ENCODE measurements at places on chromosomes 16 and 17. TPM values are rescaled to one million over a fixed set of nuclear protein-coding genes. Genes with fewer than 3 reads are reported as not detected.

- peak overlapping the region; percentile 99 for H3K27ac ChIP-seq
- H3K4me3 ChIP-seq, result peak overlapping the region; percentile 92
- peaks cover 31% of the 10 kb centered on the region for H3K4me1 ChIP-seq
- no peaks in the 10 kb centered on the region for H3K36me3 ChIP-seq
- DNase-seq, result no peak
- H3K27me3 ChIP-seq, result no peaks in the 10 kb centered on the region
Observed at GRCh38 chr17:8186446-8186786, 3.6 kb downstream of the BORCS6 start.

DNA sequence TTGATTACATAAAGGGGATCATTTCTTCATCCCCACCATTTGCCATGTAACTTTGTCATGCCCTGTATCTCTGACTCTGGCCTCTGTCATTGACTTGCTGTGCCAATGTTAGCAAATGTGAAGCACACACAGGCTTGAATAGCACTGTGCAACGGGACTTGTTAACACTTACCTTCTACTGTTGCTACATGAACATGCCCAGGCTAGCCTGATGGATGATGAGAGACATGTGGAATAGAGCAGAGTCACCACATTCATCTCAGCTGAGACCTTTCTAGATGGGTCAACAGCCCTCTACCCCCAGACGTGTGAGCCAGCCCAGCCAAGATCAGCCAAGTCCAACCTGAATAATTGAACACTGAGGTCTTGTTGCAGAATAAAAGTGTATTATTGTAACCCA lies 162.1 kb upstream of the SALL1 start:
- no peak overlapping the region for H3K4me3 ChIP-seq
- no peaks in the 10 kb centered on the region for H3K27me3 ChIP-seq
- no peak overlapping the region for H3K27ac ChIP-seq
- no peaks in the 10 kb centered on the region for H3K4me1 ChIP-seq
- H3K36me3 ChIP-seq, result no peaks in the 10 kb centered on the region

DNA sequence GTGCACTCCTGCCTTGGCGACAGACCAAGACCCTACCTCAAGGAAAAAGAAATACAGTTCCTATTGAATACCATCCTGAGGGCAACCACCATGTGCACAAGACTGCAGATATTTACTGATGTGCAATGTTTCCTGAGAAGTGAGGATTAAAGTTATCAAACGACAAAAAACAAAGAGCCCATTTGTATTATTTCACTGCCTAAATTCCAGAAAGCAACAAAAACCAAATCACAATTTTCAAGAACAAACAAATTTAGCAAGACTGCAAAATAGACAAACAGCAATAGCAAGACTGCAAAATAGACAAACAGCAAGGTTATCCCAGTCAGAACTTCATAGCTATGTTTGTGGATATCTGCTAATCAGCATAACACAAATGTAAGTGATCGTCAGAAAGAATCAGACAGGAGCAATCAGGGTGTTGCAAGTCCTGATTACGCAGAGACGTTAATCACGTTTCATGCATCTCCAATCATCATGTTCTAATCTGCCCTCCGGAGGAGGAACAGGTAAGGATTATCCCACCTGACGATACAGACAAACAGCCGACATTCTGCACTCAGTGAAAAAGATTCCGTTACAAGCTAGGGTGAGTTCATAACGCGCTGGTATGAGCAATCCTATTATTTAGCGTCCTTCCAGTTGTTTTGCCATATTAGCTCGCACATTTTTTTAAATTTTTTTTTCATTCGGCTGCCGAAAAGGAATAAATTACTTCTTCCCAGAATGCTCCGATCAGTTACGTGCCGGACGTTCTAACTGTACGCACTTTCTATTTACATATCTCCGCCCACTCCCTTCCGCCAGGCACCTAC lies 2.9 kb downstream of the TMEM107 start:
- H3K4me3 ChIP-seq, result peak overlapping the region; percentile 16
- no peak for DNase-seq
- peaks cover 34% of the 10 kb centered on the region for H3K4me1 ChIP-seq
- H3K36me3 ChIP-seq, result no peaks in the 10 kb centered on the region

- H3K27me3 ChIP-seq, result no peaks in the 10 kb centered on the region
- H3K36me3 ChIP-seq, result no peaks in the 10 kb centered on the region
- peak overlapping the region; percentile 96 for H3K27ac ChIP-seq
- peaks cover 33% of the 10 kb centered on the region for H3K4me1 ChIP-seq
Observed at GRCh38 chr17:78779850-78780249, 2.2 kb downstream of the CYTH1 start.

DNA sequence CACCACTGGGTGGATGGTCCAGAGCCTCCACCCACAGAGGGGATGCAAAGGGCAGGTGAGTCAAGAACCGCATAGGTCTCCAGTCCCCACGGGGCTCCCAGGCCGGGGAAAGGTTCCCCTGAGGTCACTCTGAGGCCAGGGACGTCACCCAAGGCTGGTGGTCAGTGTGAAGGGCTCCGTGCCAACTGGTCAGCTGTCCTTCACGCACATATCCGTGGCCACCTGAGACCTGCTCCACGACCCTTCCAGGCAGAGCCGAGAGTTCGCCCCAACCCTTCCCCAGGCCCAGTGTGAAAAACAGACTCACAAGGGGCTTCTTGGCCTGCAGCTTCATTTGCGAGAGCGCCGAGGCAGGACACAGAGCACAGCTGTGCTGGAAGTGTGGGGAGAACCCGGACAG lies 2.8 kb downstream of the TSR3 start:
- no peak overlapping the region for H3K4me3 ChIP-seq
- no peak overlapping the region for H3K27ac ChIP-seq
- H3K27me3 ChIP-seq, result no peaks in the 10 kb centered on the region
- peaks cover 24% of the 10 kb centered on the region for H3K36me3 ChIP-seq
- DNase-seq, result no peak

- H3K27ac ChIP-seq, result peak overlapping the region; percentile 79
- no peaks in the 10 kb centered on the region for H3K36me3 ChIP-seq
- no peaks in the 10 kb centered on the region for H3K27me3 ChIP-seq
- no peaks in the 10 kb centered on the region for H3K4me1 ChIP-seq
Observed at GRCh38 chr17:29155227-29155965, 24.8 kb downstream of the MYO18A start.

DNA sequence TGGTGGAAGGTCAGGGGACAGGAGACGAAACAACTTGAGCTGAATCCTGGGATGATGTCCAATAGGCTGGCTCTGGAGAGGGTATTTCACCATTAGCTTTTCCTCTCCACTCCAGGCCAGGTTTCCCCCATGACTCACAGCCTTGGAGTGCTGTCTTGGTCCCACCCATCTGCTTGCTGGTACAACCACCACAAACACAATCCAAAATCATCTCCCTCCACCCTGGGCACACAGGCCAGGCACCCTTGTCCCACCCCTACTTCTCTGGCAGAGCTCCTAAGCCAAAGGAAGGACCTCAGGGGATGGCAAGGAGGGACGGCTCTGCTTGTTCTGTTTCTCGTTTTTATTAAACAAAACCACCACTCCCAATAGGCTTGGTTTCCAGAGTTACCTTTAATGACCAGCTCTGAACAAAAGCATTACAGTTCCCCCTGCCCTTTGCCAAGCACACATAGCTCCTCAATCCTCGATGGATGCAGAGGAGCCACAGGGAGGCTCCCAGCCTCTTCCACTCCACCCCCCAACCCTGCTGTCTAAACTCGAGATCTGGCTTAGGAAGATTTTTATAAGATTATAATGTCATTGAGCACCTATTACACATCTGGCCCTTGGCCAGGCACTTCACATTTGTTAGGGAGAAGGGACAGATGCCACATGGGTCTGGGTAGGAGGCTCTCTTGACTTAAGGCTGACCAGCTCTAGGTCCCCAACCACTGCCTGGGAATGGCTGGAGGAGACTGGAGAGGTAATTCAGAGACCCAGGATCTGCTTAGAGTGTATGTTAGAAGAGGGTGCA lies 13.3 kb downstream of the CAVIN1 start:
- no peak overlapping the region for H3K4me3 ChIP-seq
- peaks cover 13% of the 10 kb centered on the region for H3K36me3 ChIP-seq
- peak overlapping the region; percentile 77 for H3K27ac ChIP-seq
- no peaks in the 10 kb centered on the region for H3K27me3 ChIP-seq
- peak; percentile 92 for DNase-seq

DNA sequence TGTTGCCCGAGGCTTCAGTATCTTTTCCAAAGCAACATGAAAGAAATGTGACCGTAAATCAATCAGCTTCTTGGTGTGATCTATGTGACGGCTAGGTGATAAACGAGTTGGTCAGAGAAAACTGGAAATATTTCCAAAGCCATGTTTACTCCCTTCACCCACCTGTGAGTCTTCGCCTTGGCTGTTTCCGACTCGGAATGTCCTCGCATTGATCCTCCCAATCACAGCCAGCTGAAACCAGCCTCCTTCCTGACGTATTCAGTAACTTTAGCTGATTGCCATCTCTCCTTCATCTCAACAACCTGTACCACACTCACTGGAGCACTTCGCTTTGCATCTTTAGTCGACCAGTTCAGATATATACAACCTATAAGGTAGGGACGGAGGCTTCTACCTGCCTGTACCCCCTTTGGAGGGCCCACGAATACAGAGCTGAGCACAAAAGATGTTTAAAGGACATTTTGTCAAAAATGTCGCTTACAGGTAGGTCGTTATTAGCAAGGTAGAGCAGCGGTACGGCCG lies 705 bp downstream of the KRABD2 start:
- peak overlapping the region; percentile 60 for H3K4me3 ChIP-seq
- peak overlapping the region; percentile 94 for H3K27ac ChIP-seq
- peaks cover 40% of the 10 kb centered on the region for H3K36me3 ChIP-seq
- peaks cover 23% of the 10 kb centered on the region for H3K4me1 ChIP-seq

GRCh38 chr16:72033437-72033836 lies 20.9 kb upstream of the HP start:
- no peaks in the 10 kb centered on the region for H3K4me1 ChIP-seq
- no peak for DNase-seq
- no peaks in the 10 kb centered on the region for H3K27me3 ChIP-seq

GRCh38 chr17:79841369-79842135 lies 2.3 kb upstream of the CBX4 start:
- H3K27ac ChIP-seq, result no peak overlapping the region
- no peak overlapping the region for H3K4me3 ChIP-seq
- H3K27me3 ChIP-seq, result peaks cover 33% of the 10 kb centered on the region
- H3K4me1 ChIP-seq, result peaks cover 3% of the 10 kb centered on the region
- no peak for DNase-seq

GRCh38 chr17:33989361-33990148 lies 265.5 kb upstream of the CCL2 start:
- H3K36me3 ChIP-seq, result no peaks in the 10 kb centered on the region
- H3K4me1 ChIP-seq, result peaks cover 2% of the 10 kb centered on the region
- H3K27me3 ChIP-seq, result no peaks in the 10 kb centered on the region
- peak; percentile 18 for DNase-seq
- H3K27ac ChIP-seq, result no peak overlapping the region

DNA sequence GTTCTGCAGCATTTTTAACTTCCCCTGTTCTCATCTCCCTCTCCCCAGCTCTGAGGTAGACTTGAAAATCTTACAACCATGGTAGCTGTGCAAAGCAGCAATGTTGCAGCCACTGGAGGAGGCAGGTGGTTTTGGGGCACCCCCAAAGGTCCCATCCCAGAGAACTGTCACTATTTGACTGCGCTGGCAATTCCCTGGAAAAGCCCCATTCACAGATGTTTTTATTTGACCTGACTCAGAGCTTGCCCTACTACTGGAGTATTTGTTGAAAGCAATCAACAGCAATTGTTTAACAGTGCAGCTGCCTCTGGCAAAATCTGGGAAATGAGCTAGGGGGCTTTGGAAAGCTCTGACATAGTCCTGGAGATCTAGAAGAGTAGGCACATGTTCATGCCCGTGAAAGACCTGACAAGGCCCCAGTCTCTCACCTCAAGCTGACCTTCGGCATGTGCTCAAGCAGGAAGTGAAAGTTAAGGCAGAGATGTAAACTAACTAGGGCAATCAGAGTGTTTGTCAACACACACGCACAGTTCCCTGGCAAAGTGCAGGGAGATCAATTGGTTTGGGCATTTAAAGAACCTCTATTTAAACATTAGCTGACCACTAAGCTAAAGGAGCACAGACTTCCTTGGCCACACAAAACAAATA lies 19.7 kb upstream of the PIK3R5 start:
- no peak overlapping the region for H3K27ac ChIP-seq
- no peaks in the 10 kb centered on the region for H3K27me3 ChIP-seq
- no peak for DNase-seq
- no peak overlapping the region for H3K4me3 ChIP-seq
- no peaks in the 10 kb centered on the region for H3K4me1 ChIP-seq

The FAM20A gene
- total RNA-seq, result 4.4 TPM

The CHCT1 gene
- not detected for total RNA-seq

The TP53TG3 gene
- not detected for total RNA-seq

The NOS2 gene
- 0.20 TPM for total RNA-seq

The CCL11 gene
- total RNA-seq, result 0.75 TPM

The SLC5A11 gene
- not detected for total RNA-seq

The KRT31 gene
- total RNA-seq, result not detected

The FOXN1 gene
- total RNA-seq, result not detected

The HSD17B2 gene
- not detected for total RNA-seq

All from right atrium auricular region (tissue), 2 donors.